ENCODE measurements at places on chromosomes 11 and 22.

GRCh38 chr11:11586465-11586864 lies 35.3 kb downstream of the GALNT18 start:
- DNase-seq: no peak

GRCh38 chr11:27612932-27613880 lies 87.0 kb downstream of the BDNF start:
- no peak for DNase-seq

GRCh38 chr11:58926695-58927094 lies 12.6 kb upstream of the GLYATL1 start:
- DNase-seq: peak; percentile 84

GRCh38 chr22:33018232-33018864 lies 39.8 kb downstream of the SYN3 start:
- peak; percentile 53 for DNase-seq

DNA sequence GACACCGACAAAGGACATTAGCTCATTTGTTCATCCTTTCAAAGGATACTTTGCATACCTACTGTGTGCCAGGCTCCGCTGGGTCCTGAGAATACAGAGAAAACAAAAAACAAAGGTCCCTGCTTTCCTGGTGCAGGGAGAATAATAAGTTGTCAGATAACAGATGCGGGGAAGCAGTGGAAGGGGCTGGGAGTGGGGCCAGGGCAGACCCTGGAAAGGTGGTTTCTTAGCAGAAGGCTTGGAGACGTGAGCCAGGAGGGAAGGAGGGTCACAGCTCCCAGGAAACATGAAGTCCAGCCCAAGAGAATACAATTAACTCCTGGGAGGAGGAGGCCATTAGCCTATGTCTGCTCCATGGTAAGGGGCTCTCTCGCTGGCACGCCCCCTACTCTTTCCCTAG lies 9.8 kb upstream of the ANO1 start:
- no peak for DNase-seq

- DNase-seq: no peak
Observed at GRCh38 chr11:2512431-2513407, 67.9 kb downstream of the KCNQ1 start.

DNA sequence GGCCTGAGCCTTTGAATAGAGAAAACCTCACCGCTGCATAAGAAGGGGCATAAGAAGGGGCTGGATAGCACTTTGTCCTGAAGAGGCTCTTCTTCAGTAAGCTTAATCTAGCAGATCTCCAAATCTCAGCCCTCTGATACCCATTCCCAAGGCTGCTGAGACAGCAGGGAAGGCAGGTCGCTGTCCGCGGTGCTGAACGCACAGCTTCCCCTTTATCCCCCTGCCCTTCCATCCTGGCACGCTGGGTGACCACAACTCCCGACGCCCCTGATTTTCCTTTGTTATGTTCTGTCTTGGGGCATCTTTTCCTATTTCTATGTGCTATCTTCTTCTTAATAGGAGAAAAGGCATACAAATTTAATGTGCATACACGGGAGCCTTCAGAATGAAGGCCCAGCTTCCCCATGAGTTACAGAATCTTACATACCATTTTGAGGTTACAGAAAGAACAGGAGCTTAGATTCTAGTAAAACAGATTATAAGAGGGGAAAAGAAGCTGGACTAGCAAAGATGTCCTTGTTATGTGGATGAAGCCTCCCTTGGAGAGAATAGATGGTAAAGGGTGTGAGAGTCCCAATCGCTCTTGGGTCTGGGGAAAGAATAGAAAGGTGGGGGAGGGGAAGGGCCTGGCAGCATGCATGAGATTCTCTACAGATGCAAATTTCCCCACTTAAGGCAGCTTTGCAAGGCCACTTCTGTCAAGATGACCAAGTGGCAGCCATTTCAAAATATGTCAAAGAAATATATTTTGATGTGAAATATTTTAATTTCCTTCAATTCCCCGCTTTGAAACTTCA lies 5.7 kb upstream of the SULT4A1 start:
- peak; percentile 75 for DNase-seq

DNA sequence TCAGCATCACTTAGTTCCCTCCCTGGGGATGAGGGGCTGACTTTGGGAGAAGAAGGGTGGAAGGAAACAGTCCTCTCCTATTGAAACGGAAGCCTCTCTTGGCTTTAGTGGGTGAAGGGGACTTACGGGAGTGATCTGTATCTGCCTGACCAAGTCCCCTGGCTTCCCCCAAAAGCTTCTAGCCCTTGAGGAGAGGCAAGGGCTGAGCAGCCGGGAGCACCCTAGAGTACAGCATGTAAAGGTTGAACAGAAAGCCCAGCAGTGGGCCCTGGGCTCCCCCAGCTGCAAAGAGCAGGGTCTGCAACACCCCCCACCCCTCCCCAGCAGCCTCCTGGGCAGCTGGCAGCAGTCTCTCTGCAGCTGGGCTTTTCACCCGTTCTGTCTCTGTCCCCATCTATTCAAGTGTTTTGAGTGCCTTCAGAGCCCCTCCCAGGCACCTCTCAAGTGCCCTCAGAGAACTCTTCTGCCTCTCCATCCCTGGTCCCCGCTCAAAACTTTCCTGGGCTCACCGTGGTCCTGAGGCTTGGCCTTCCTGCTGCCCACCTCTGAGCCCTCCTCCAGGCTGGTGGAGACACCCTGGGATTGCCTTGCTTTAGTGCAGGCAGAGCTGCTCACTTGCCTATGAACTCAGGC lies 2.7 kb downstream of the CAPN5 start:
- DNase-seq: no peak

DNA sequence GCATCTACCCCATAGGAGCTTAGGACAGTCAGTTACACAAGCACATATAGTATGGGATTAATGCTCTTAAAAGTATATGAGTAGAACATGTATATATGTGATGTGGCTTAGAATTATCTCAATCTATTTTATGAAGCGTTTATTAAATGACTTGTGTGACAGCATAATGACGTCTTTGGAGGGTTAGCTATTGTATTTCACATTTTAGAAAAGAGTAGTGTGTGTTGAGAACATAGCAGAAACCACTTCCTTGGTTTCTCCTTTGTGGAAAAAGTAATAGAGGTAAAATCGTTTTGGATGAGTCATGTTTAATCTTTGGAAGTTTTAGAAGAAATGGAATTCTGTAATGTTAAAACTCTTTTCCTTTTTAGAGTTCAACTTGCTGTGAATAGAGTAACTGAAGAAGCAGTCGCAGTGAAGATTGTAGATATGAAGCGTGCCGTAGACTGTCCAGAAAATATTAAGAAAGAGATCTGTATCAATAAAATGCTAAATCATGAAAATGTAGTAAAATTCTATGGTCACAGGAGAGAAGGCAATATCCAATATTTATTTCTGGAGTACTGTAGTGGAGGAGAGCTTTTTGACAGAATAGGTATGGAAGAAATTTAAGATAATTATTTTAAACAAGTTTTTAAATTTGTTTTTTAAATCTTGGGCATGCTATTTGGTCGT lies 2.4 kb downstream of the CHEK1 start:
- DNase-seq: peak; percentile 8

GRCh38 chr22:33049119-33049729 lies 9.0 kb downstream of the SYN3 start:
- DNase-seq: peak; percentile 72

GRCh38 chr11:84958295-84958694 lies 668.8 kb downstream of the DLG2 start:
- no peak for DNase-seq

GRCh38 chr11:104405277-104405676 lies 241.3 kb upstream of the PDGFD start:
- no peak for DNase-seq

- no peak for DNase-seq
Observed at GRCh38 chr11:104799251-104799650, 99.0 kb downstream of the CASP12 start.

- DNase-seq: no peak
Observed at GRCh38 chr22:45656577-45656976, 15.1 kb upstream of the ATXN10 start.

GRCh38 chr11:117817368-117818040 lies 7.0 kb downstream of the FXYD2 start:
- peak; percentile 73 for DNase-seq

DNA sequence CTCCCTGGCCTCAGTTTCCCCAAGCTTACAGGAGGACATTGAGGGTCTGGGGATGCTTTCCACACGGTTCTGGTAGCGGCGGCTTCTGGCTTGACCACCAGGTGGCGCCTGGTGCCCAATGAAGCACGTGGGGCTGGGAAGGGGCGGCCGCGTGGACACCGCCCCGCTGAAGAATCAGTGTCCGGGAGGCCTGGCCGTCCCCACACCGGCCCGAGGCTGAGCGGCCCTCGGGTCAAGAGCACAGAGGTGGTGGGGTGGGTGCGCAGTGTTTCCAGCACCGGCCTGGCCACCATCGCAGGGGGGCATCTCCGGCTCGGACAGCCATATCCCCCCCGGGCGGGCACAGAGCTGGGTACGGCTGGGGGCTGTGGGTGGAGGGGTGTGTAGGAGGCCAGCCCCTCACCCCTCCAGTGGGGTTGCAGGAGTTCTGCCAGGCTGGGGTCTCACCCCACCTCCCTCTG lies 27.8 kb upstream of the PPARA start:
- peak; percentile 72 for DNase-seq

DNA sequence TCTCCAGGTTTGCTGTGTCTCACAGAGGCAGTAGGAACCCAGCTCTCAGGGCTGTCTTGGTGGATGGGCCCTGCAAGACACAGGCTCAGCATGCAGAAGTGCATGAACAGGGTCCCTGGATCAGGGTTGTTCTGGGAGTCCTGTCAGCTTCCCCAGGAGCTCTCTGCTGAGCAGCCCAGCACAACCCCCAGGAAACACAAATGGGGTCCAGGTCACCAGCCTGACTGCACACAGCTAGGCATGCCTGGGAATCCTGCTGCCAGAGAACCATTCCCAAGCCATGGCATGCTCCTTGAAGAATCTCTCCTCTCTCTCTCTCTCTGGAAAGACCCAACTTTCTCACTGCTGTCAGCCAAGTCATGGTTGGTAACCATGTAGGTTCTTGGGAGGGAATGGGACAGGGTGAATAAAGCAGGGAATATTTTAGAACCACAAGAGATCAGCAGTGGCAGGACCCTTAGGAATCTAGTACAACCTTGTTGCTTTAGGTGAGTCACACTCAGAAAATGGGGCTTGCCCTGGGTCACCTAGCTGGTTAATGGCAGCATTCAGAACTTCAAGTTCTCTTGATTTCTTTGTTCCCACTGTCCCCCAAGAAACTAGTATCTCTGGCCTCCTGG lies 21.4 kb downstream of the TUB start:
- no peak for DNase-seq

- DNase-seq: no peak
Observed at GRCh38 chr22:25834490-25834889, 92.5 kb downstream of the MYO18B start.

DNA sequence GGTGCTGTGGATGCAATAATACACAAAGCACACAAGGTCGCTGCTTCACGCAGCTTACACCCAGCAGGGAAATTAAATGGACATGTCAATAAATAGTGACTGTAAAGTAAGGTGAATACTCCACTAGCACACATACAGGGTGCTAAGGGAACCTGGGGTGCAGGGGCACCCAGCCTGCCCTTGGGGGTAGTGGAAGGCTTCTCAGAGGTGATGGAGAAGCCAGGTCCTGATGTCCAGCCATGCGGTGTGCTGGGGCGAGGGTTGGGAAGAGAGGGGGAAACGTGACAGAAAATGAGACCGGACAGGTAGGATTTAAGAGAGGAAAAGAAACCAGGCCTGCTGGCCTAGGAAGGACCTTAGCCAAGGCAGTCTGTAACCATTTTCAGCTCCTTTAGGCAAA lies 200.5 kb downstream of the GRIK4 start:
- no peak for DNase-seq

DNA sequence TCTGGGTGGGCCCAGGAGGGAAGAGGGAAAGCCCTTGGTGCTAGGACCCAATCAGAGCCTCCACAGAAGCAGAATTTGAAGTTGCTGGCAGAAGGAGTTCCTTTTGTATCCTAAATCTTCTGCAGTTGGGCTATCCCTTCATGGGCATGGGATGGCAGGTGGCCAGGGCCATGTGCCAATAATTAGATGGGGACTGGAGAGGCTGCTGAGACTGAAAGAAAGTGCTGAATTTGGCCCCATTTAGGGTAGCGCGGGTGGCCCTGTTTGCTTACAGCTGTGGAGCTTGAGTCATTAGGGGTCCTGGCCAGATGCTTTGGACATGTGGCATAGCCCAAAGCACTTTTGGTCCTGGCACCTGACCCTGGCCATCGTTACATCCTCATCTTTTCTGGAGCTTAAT lies 27.1 kb downstream of the PARVA start:
- no peak for DNase-seq

GRCh38 chr11:29190313-29190712 lies 826.5 kb downstream of the KCNA4 start:
- DNase-seq: no peak

DNA sequence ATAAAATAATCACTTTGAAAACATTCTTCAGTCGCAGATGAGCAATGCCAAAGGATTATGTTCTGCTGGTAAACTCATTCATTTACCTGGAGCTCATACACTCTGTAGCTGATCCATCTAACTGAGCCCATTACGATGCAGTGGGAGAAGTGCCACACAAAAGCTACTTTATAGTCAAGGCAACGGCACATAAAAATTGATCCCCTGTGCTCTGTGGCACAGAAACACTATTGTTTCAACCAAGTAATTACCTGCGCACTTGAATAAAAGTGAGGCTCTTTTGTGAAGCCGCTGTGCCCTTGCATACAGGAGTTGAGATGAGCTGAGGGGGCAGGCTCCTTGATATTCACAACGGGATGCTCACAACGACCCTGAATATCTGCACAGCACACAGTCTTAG lies 7.2 kb downstream of the DKK3 start:
- no peak for DNase-seq

DNA sequence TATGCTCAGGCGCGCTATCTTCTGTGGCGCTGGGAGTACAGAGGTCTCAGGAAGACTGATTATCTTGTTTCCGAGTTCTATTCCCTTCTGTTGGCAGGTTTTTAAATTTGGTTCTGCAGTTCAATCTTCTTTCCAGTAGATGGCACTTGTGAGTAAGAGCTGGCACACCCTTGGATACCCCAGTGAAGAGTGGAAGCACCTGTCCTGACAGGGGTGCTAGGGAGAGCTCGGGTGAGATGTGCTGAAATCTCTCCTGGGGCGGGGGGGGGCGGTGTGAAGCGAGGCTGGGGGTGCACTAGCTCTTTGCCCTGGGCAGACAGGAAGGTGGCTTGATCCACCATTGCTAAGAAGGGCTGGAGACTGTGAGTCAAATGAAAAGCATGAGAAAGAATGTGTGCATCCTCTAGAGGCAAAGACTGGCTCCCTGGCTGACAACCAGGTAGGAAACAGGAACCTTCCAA lies 679.9 kb upstream of the CCDC179 start:
- peak; percentile 61 for DNase-seq

- peak; percentile 3 for DNase-seq
Observed at GRCh38 chr11:61011950-61012736, 40.7 kb downstream of the CD6 start.

DNA sequence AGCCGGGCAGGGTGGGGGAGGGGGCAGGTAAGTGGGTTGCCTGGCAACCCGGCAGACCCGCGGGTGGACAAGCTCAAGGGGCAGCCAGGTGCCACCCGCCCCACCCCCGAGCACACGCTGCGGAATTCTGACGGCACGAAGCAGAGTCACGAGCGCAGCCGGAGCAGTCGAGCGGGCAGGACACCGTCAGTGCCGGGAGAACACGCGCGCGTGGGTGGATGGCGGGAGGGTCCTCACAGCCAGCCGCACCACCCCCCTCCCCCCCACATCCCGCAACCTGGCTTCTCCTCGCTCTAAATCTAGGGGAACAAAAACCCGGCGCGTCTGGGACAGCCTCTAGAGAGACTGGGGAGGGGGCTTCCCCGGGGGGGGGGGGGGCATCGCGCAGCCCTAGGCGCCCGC lies 133.1 kb upstream of the HSD17B12 start:
- no peak for DNase-seq

All from EH (cell line).